ENCODE measurements at places on chromosomes 3 and 15.

GRCh38 chr3:101976473-101976872, 127.2 kb downstream of the NFKBIZ start:
- DNase-seq = no peak

- no peak for DNase-seq
Observed at GRCh38 chr3:50588759-50589433, 19.6 kb downstream of the HEMK1 start.

GRCh38 chr3:61876797-61877196, 315.4 kb downstream of the PTPRG start:
- no peak for DNase-seq

- DNase-seq = no peak
Observed at GRCh38 chr3:169272532-169272931, 391.0 kb downstream of the MECOM start.
